Cardiac septum (tissue), 1 donor: ENCODE measurements at places on chromosomes 11 and 22. TPM values are rescaled to one million over a fixed set of nuclear protein-coding genes. Genes with fewer than 3 reads are reported as not detected.

Gene ELFN2
- total RNA-seq: 0.03 TPM

DNA sequence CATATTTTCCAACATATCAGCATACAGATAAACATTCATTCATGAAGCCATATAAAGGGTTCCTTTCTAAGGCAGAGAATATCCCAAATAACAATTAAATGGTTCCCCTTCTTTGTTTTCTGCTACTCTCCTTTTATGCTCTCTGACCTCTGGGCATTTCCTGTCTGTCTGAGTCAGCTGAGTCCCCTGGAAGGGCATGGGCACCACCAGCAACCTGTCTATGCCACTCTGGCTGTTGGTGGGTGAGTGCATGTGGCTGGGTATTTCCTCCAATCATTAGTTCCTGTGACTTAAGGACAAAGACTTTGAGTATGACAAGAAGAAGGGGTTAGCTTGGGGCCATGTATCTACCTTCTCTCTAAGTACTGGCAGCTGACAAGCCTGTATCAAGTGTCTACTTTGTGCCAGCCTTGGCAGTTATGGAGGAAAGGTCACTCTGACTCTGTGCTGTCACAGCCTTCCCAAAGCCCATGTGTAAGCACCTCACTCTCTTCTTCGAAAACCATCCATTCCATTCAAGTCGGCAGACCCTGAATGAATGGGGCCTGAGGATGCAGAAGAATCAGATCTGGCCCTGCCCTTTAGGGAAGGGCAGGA is 86.3 kb upstream of the PHOX2A start:
- no peak for DNase-seq

Gene MPPED2
- total RNA-seq: 8.2 TPM

DNA sequence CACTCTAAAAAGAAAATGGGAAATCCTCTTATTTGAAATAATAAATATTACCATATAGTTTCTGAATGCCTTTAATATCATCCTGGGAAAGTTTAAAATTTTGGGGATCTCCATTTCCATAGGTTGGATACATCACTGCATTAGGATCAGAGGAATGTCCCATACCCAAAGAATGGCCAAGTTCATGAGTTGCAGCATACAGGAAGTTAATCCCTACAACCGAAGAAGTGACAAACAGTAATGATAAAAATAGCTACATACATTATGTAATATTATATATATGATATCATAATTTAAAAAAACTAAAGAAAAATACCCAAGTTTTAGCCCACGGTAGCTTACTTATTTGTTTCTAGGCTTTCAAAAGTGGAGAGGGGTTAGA is 7.4 kb downstream of the MMP7 start:
- no peak for DNase-seq

- DNase-seq: no peak
Observed at GRCh38 chr11:82267186-82267585, 466.5 kb downstream of the FAM181B start.

- peak; percentile 35 for DNase-seq
Observed at GRCh38 chr22:49377306-49377705, 450.4 kb downstream of the BRD1 start.

DNA sequence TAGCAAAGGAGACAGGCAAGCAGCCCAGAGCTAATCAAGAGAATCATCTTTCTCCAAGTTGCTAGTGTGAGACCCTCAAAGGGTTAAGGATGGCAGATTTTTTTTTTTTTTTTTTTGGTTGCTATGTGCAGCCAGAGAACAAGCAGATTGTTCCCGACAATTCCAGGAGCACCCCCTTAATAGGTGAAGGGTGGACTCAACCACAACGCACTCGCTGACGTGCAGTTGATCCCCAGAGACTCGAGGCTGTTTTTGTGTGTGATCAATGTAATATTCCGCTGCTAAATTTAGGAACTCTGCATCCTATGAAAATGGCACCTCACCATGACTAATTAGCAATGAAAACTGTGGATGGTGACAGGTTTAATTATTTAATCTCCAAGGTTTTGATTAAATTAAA is 789.0 kb downstream of the KCNA4 start:
- no peak for DNase-seq

GRCh38 chr11:75502138-75502537 is 23.6 kb downstream of the GDPD5 start:
- no peak for DNase-seq

GRCh38 chr11:134272381-134273316 is 3.5 kb upstream of the GLB1L3 start:
- no peak for DNase-seq

DNA sequence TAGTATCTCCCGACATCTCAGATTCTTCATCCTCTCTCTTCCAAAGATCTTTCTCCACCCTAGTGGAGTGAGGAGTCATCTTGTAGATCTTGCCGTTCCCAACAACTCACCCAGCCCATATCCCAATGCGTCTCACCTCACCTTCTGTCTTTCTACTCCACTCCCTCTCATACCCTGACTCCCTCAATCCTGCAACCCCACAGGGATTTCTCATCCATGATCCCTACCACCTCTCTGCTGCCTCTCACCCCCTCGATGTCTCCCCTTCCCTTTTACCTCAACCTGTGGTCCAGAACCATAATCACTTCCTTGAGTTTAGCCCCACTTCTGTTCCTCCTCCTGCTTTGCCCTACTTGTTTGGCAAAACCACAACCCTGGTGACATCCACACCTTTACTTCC is 41.7 kb downstream of the OTOG start:
- no peak for DNase-seq

DNA sequence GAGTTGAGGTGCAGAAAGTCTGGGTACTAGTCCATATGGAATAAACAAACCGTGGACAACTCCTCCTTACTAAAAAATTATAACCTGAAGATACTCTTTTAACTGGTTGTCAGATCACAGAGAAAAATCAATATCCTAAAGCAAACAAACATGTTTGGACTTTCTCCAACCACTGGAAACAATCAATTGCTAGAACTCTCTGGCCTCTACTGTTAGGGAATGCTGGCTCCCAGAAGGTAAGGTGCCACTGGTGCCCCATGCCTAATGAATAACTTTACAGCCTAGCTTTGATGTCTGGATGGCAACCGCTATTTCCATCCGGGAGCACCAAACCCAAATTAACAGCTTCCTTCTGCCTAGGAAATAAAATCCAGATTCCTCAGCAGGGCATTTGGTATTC is 74.5 kb downstream of the AMBRA1 start:
- no peak for DNase-seq

Gene RAB38
- 0.22 TPM for total RNA-seq

Gene TRPC6
- 0.78 TPM for total RNA-seq

GRCh38 chr11:46305295-46305694 is 27.8 kb downstream of the CREB3L1 start:
- DNase-seq: no peak

GRCh38 chr11:2265396-2265795 is 5.0 kb downstream of the ASCL2 start:
- peak; percentile 74 for DNase-seq
